NCI-H2081 (cell line): ENCODE measurements at places on chromosomes 6 and 20.

DNA sequence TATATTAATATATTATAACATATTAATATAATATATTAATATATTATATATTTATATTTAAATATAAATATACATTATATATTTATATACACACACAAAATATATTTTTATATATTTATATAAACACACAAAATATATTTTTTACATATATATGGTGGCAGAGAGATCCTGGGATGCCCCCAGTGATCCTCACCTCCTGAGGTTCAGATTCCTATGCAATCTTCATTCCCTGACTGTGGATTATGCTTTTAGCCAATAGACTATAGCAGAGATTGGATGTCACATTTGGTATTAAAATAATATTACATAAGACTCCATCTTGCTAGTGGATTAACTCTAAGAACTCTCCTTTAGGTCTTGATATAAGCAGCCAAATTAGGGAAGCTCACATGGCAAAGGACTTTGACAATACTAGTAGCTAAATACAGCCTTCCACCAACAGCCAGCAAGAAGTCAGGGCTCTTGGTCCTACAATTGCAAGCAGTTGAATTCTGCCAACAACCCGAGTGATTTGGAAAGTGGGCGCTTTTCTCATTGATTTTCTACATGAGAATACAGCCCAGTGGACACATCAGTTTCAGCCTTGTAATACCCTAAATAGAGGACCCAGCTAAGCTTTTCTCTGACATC lies 681.0 kb downstream of the C6orf118 start:
- DNase-seq: no peak

GRCh38 chr6:6723361-6723760 lies 134.8 kb downstream of the LY86 start:
- DNase-seq: no peak

DNA sequence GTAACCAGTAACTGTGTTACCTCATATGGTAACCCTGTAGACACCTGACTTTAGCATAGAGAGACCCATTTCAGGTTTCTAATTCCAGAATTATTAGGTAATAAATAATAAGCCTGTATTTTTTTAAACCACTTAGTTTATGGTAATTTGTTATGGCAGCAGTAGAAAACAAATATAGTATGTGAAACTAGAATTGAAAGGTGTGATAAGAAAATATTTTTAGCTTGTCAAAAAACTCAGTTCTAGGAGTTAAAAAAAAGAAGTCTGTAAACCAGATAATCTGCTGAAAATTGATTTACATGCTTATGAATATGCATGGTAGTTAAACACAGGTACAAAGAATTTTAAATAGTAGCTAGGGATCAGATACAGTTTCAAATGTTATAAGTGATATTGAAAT lies 695.0 kb upstream of the GJE1 start:
- no peak for DNase-seq

- no peak for DNase-seq
These were observed 31.6 kb upstream of the CENPW start for GRCh38 chr6:126308362-126308761.

DNA sequence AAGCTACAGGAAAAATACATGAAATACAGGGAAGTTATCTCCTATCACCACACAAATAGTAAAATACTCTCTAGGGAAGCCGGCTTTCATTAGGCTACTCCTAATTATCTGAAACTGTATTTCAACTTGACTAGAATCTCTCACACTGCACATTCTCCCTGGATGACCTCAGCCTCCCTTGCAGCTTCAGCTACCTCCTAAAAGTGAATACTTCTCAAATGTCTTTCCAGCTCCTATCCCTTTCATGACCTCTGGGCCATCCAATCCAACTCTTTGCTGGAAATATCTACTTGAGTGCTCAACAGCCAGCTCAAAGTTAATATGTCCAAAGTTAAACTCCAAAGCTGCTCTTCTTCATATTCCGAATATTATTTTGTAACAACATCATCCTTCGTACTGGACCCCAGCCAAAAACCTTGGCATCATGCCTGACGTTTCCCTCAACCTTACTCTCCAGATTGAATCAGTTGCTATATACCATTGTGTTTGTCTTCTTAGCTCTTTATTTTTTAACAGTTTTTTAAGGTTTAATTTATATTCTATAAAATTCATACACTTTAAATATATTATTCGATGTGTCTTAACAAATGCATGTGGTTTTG lies 29.4 kb upstream of the KIF6 start:
- no peak for DNase-seq

DNA sequence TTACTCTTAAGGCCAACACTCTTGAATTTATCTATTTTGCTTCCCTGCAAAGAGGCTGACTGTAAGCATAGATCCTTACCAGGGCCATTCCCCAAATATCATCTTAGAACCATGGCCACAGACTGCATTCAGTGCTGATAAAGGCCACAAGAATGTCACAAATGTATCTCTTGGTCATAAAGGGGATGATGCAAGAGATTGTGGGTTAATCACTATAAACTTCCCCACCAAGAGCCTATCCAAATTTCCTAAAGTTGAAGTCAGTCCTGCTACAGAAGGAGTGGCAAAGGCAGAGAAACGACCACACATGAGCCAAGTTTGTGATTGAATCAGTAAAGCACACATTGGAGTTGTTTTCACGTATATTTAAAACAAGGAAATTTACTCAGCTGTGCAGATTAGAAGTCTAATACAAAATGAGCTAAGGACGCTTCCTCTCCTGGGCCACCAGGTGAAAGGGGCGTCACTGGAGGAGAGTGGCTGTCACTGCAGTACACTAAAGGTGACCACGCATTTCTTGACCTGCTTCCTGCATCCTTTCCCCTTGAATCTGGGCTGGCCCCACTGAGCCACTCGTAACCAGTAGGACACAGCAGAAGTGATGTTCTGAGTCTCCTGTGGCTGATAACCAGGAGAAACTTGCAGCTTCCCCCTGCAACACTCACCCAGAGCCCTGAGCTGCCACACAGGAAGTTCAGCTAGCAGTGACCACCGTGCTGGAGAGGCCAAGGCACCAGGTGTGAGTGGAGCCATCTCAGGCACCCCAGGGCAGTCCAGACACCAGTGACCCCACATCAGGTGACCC lies 181.9 kb downstream of the SYNDIG1 start:
- no peak for DNase-seq
